CD4-positive, alpha-beta memory T cell (primary cell): ENCODE measurements at places on chromosomes 1 and 21. TPM values are rescaled to one million over a fixed set of nuclear protein-coding genes. Genes with fewer than 3 reads are reported as not detected.

DNA sequence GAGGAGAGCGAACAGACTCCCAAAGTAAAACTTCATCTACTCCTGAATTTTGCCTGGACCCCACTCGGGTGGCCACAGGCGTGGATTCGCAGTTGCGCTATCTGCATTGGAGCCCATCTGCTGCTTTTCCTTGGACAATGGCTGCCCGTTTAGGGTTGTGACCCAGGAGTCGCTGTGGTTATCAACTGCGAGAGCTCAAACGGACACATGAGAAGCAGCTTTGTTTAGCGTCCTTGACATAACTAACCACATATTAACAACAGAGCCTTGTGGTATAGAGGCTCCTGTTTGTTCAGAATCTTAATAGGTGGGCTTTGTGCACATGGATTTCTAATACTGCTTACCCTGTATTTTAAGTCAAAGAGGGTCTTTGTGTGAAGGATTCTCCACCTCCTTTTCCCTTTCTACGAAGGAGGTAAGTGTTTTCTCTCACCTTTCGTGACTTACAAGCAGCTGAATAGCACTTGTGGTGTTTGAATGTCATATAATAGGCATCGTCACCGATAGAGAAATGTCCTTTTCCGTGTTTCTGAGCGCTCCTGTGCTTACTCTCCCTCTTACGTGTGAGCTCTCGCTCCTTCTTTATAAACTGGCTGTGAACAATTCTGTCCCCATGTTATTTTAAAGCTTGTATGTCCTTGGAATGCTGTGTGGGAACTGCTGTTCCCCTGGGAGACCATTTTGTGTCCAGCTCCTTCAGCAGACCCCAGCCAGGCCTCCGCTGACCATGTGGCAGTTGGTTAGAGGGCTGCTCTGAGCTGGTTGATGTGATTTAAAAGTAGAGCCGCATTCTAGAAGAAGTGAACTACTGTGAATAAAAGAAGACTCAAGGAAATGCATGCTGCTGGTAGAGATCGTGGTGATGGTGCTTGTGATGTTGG, 441.4 kb downstream of the RPS6KC1 start:
- no peaks in the 10 kb centered on the region for H3K36me3 ChIP-seq
- H3K4me1 ChIP-seq, result no peaks in the 10 kb centered on the region
- H3K27ac ChIP-seq, result no peak overlapping the region
- DNase-seq, result no peak
- no peaks in the 10 kb centered on the region for H3K27me3 ChIP-seq

DMBX1 gene
- total RNA-seq, result not detected

GRCh38 chr1:116001739-116002487, 25.6 kb downstream of the SLC22A15 start:
- H3K4me3 ChIP-seq, result no peak overlapping the region
- H3K27me3 ChIP-seq, result no peaks in the 10 kb centered on the region
- no peak for DNase-seq

DRAM2 gene
- total RNA-seq, result 37.5 TPM

LGR6 gene
- total RNA-seq, result not detected

- H3K27ac ChIP-seq, result no peak overlapping the region
- no peak overlapping the region for H3K4me3 ChIP-seq
- DNase-seq, result no peak
- H3K27me3 ChIP-seq, result no peaks in the 10 kb centered on the region
- H3K36me3 ChIP-seq, result no peaks in the 10 kb centered on the region
Measured at GRCh38 chr1:101484689-101485338, 248.0 kb downstream of the S1PR1 start.

GRCh38 chr1:43912607-43913006, 21.0 kb upstream of the ARTN start:
- no peak overlapping the region for H3K27ac ChIP-seq
- H3K27me3 ChIP-seq, result no peaks in the 10 kb centered on the region
- H3K4me3 ChIP-seq, result no peak overlapping the region
- H3K36me3 ChIP-seq, result no peaks in the 10 kb centered on the region
- H3K4me1 ChIP-seq, result no peaks in the 10 kb centered on the region
- DNase-seq, result no peak

DNA sequence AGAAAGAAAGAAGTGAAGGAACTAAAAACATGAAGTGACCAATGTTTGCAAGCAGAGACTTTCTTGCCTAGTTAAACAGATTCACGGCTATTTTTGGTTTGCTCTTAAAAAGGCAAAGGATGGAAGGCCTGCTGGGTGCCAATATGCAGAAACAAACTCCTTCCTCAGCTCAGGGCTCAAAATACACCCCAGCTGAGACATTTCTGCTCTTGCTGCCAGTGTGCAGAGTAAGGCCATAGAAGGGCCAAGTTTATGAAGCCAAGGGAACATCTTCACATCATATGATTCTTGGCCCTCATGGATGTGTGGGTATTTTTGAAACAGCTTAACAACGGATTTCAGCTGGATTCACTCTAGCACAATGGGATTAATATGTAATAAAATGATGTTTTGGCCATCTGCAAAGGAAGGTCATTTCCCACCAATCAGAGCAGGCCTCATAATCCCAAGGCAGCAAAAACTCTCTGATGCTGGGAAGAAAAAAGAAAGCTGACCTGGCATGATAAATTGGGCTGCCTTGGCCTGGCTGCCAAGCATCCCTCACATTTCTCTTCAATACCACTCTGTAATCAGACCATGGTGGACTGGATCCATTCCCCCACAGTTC, 70.7 kb downstream of the CAPZB start:
- H3K27me3 ChIP-seq, result no peaks in the 10 kb centered on the region
- H3K36me3 ChIP-seq, result peaks cover 46% of the 10 kb centered on the region
- H3K4me3 ChIP-seq, result no peak overlapping the region
- H3K27ac ChIP-seq, result no peak overlapping the region

CYP4X1 gene
- total RNA-seq, result not detected

TDRD10 gene
- not detected for total RNA-seq

GRCh38 chr1:110038271-110038670, 3.8 kb downstream of the STRIP1 start:
- H3K4me1 ChIP-seq, result peaks cover 26% of the 10 kb centered on the region
- H3K27me3 ChIP-seq, result no peaks in the 10 kb centered on the region
- no peak for DNase-seq
- no peak overlapping the region for H3K4me3 ChIP-seq
- peaks cover 56% of the 10 kb centered on the region for H3K36me3 ChIP-seq

DNALI1 gene
- not detected for total RNA-seq

GRCh38 chr21:43916691-43917514, 51.9 kb downstream of the AGPAT3 start:
- peak overlapping the region; percentile 51 for H3K4me3 ChIP-seq
- peak overlapping the region; percentile 62 for H3K27ac ChIP-seq
- peak; percentile 76 for DNase-seq
- peaks cover 3% of the 10 kb centered on the region for H3K36me3 ChIP-seq
- H3K27me3 ChIP-seq, result no peaks in the 10 kb centered on the region
- H3K4me1 ChIP-seq, result peaks cover 53% of the 10 kb centered on the region

ADAMTS5 gene
- total RNA-seq, result not detected

GRCh38 chr1:153478692-153479618, 18.5 kb upstream of the S100A7 start:
- peaks cover 5% of the 10 kb centered on the region for H3K27me3 ChIP-seq
- H3K36me3 ChIP-seq, result no peaks in the 10 kb centered on the region
- no peaks in the 10 kb centered on the region for H3K4me1 ChIP-seq
- no peak overlapping the region for H3K4me3 ChIP-seq
- no peak for DNase-seq
- H3K27ac ChIP-seq, result no peak overlapping the region

DNA sequence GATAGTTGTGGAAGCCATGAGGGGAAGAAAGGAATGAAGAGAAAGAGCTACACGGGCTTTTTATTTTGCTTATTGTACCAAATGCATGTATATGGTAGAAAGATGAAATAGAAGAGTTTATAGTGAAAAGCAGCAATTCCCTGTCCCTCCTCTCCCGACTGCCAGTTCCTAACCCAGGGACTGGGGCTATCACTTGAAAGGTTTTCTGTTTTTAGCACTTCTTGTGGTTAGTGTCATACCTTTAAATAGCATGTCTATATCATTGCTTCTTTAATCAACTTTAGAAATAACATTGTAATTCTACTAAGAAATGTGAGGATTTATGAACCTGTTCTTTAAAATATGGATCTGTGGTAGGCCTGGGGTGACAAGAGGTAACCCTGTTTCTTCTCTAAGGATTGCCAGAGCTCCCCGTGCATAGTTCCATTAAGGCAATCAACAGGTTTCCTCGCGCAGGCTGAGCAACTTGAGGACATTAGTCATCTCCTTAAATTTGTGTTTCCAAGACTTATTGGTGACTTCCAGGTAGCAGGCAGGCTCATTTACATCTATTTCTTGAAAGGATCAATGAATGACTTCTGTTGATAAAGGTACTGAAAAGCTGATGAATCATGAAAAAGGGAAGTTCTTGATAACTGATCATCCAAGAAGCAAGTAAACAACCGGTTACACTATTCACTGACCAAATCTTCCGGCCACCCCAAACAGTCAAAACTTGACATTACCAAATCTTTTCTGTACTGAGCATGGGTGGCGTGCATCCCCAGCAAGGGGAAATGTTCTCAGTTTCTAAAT, 37.8 kb upstream of the S1PR1 start:
- no peaks in the 10 kb centered on the region for H3K4me1 ChIP-seq
- H3K27ac ChIP-seq, result no peak overlapping the region

DNA sequence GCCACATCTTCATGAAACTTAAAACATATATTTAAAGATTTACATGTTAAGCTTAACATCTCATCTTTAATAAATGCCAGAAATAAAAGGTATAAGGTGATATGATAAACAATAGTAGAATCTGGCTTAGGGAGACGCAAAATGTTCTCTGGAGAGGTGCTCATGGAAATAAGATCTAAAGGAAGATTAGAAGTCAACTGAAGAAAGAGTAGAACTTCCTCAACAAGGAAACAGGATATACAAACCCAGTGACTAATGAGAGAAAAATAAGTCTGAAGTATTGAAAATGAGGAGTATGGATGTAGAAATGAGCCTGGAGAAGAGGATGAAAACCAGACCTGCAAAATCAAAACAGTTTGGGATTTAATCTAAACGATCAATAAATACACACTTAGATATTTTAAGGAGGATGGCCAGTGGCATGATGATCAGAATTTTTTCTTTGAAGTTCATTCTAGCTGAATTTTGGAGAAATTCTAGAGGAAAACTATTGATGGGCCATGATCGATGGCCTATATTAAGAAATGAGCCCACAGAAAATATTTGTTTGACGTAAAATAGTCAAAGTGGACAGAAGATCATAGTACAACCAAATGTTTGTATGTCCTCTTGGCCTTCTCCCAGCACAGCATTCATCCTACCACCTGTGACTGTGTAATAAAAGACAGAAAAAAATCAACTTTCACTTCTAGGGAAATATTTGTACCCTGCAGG, 387.9 kb upstream of the PTBP2 start:
- H3K27ac ChIP-seq, result no peak overlapping the region
- H3K36me3 ChIP-seq, result no peaks in the 10 kb centered on the region
- H3K4me3 ChIP-seq, result no peak overlapping the region
- H3K4me1 ChIP-seq, result no peaks in the 10 kb centered on the region
- H3K27me3 ChIP-seq, result no peaks in the 10 kb centered on the region

ZDHHC18 gene
- total RNA-seq, result 54.9 TPM

GRCh38 chr1:65717815-65718454, 74.8 kb upstream of the PDE4B start:
- no peak overlapping the region for H3K27ac ChIP-seq
- H3K4me1 ChIP-seq, result no peaks in the 10 kb centered on the region
- H3K36me3 ChIP-seq, result no peaks in the 10 kb centered on the region
- no peak overlapping the region for H3K4me3 ChIP-seq
- DNase-seq, result no peak

DNA sequence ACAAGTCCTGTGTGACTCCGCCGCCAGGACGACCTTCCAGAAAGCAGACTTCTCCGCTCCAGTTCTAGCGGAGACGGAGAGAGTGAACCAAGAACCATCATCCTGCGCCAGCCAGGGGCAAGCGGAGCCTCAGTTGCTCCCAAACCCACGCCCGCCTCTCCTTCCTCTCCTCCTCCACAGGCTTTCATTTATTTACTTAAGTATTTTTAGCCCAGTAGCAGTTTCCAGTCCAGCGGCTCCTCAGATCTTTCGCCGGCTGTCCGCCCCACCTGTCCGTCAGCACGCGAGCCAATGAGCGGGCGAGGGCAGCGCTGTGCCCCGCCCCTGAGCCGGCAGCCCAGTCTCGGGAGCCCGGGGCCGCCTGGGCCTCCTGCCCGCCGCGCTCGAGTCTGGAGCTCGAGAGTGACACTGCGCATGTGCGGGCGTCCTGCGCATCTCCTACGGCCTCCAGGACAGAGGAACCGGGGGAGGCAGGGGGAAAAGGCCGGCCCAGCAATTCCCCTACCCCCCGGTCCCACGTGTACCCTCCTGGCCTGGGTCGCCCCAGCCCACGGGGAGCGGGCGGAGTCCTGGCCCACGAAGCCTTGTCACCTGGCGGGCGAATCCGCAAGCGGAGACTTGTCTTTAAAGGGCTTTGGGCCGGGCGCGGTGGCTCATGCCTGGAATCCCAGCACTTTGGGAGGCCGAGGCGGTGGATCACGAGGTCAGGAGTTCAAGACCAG, at the start of gene FALEC:
TSS of gene FALEC (plus strand) at position 425 of the 722 bp plus-strand sequence.
- peak; percentile 89 for DNase-seq
- no peaks in the 10 kb centered on the region for H3K36me3 ChIP-seq
- H3K27ac ChIP-seq, result peak within 1 kb of the TSS; percentile 53
- no peaks in the 10 kb centered on the region for H3K27me3 ChIP-seq

GRCh38 chr1:40530735-40531380, 579 bp upstream of the ZNF684 start:
- H3K27me3 ChIP-seq, result no peaks in the 10 kb centered on the region
- H3K4me1 ChIP-seq, result peaks cover 21% of the 10 kb centered on the region
- no peak for DNase-seq
- H3K27ac ChIP-seq, result peak overlapping the region; percentile 65

SV2A gene
- 4.3 TPM for total RNA-seq

GRCh38 chr21:39518055-39518846, 66.5 kb downstream of the SH3BGR start:
- H3K4me3 ChIP-seq, result no peak overlapping the region
- no peaks in the 10 kb centered on the region for H3K27me3 ChIP-seq
- H3K27ac ChIP-seq, result no peak overlapping the region
- peaks cover 3% of the 10 kb centered on the region for H3K4me1 ChIP-seq

KIF26B gene
- total RNA-seq, result not detected

DNA sequence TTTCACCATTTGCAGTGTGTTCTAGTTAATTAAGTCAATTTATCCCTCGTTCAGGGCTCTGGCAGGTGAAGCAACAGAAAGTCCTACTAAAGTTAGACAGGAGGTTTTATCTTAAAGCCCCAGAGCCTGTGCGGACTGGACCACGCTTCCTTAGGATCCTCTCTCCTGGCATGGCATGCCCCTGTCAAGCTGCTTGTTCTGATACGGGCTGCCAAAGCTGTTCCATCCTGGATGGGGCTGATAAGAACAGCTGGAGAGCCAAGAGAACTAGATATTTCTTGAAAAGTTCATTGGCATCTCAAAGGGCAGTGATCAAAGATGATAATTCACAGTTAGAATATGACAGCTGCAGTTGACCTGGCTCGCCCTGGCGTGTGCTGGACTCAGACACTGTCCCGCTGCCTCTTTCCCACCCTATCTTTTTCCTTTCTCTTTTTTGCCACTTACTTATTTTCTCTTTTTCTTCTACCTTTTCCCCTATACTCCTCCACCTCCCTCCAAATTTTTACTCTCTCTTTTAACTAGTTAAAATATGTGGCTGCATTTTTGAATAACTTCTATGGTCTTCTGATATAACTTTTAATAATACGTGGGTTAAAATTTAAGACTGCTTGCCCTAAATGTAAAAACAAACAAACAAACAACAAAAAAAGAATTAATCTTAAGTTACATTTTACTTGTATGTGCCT, 96.7 kb downstream of the ABCA4 start:
- no peak overlapping the region for H3K27ac ChIP-seq
- H3K27me3 ChIP-seq, result no peaks in the 10 kb centered on the region
- no peaks in the 10 kb centered on the region for H3K4me1 ChIP-seq
- H3K4me3 ChIP-seq, result no peak overlapping the region
- DNase-seq, result no peak
- no peaks in the 10 kb centered on the region for H3K36me3 ChIP-seq
